ENCODE measurements at places on chromosomes 5 and 9.

GRCh38 chr5:166324372-166324771, 1967.1 kb upstream of the WWC1 start:
- DNase-seq, result no peak

DNA sequence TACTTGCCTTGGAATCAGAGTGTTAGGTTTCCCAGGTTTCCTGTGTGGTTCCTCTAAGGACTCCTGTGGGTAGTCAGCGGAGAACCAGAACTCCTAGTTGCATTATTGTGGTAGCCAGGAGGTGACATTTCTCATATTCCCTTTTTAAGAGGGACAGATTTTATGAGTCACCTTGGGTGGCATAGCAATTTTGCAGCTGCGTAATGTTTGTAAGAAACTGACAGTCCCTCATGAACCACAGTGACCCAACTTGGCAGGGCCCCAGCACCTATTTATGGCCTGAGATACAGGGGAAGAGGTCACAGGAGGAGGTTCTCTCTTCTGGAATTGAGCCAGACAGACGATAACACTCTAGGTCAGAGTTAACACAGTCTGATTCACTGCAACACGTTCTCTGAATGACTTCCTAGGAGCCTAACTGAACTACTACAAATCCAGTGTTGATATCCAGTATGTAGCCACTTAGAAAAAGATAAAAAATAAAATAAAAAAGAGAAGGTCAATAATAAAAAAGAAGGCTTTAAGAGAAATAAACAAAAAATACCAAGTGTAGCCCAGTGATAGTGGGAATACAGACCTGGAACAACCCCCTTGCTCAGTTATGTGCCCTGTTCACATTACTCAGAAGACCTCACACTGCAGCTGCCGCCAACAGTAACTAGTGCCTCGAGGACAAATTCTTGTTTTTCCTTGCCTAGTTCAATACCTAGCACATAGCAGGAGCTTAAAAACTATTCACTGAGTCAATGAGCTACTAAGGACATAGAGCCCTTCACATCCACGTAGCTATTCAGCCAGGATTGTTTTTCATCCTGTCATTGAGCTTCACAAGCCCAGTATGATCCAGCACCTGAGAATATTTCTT, 50.7 kb upstream of the VLDLR start:
- DNase-seq, result no peak

DNA sequence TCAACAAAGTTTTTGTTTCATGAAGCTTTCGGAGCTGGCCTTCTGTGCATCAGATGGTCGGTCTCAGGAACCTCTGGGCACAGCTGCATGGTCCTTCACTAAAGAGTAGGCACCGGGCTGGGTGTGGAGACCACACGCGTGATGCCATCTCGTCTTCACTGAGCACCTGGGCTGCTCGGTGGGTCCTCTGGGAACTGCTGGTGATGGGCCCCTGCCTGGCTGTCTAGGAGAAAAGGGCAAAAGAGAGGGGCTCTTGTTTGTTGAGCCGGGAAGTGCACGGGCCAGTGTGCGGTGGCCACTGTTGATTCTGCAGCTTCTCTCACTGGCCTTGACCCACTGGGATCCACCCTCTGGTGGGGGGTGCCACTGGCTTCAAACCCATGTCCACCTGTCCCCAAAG, 46.0 kb downstream of the COL5A1 start:
- no peak for DNase-seq

DNA sequence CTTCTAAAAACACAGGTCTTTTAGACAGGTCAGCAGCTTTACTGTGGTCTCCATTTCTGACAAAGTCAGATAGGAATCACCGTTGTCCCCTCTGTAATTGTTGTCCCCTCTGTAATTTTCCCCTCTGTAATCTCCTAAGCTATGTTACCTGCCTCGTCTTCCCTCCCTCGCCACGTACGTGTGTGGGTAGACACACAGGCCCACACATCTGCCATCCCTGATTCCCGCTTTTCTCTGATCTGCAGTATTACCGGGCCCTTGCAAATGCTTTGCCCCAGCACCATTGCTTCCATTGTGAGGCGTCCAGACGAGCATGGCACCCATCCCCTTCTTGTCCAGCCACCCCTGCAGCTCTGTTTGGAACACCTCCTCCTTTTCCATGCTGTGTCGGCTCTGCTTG, 45.0 kb upstream of the POMT1 start:
- no peak for DNase-seq

- no peak for DNase-seq
Observed at GRCh38 chr5:6729386-6730310, 16.4 kb downstream of the TENT4A start.

GRCh38 chr5:43190755-43191603, 1.0 kb upstream of the NIM1K start:
- DNase-seq, result no peak

DNA sequence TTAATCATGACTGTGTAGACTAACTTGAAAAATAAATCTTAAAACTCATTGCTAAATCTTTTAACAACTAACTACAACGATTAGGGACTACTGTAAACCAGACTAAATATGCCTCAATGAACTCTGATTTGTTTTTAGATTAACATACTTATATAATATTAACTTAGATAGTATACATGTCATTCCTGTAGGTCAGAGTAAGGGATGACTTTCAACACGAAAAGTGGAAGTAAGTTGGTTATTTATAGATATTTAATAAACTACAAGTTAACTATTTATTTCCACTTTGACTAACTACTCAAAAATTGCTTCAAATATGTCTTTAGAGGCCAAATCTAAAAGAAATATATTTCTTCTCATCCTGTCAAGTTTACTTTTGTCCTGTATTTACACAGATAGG, 795.6 kb downstream of the PTPRD start:
- no peak for DNase-seq

DNA sequence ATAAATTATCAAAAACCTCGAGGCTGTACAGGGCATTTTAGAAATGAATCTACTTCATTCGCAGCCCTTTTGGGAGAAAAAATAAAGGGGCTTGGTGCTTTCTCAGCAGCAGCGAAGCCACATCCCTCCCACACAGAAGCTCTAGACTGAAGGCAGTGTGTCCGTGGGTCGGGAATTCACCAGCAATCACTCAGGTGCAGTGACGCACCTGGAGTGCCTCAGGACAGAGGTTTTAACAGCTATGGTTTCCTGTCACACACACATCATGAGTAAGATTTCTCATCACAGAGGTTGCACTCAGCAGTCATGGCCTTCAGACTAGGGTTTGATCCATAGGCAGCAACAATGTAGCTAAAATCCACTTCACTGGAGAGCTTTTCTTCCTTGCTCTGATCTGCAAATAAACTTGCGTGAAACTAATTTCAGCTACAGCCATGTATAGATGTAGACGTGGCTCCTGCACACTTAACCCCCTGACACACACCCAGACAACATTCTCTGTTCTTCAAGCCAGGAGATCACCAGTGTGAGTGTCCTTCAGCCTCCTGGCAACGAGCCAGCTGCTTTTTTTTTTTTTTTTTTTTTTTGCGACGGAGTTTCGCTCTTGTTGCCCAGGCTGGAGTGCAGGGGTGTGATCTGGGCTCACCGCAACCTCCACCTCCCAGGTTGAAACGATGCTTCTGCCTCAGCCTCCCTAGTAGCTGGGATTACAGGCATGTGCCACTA, 34.8 kb downstream of the DYNC2I2 start:
- no peak for DNase-seq

- DNase-seq, result no peak
Observed at GRCh38 chr9:4840018-4840417, 47.3 kb downstream of the RCL1 start.

DNA sequence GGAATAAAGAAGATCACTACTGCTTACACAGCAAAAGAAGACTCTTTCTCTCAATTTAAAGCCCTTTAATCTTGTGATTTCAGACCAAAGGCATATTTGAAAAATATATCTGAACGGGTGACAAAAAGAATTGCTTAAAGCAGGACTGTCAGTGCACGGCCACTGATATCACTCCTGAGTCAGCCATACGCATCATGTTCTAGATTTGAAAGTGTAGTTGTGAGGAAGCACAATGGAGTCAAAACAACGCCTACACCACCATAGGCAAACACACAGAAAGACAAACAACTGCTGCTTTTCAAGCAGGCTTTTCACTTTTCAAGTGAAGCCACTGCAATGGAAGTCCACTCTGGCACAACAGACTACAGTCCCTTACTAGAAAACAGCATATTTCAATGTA, 141.7 kb downstream of the AUH start:
- no peak for DNase-seq

GRCh38 chr9:91680106-91680505, 256.5 kb upstream of the NFIL3 start:
- no peak for DNase-seq

GRCh38 chr9:5790923-5791322, 42.0 kb downstream of the ERMP1 start:
- DNase-seq, result no peak

GRCh38 chr5:150284311-150284710, 5.3 kb downstream of the CAMK2A start:
- DNase-seq, result no peak

DNA sequence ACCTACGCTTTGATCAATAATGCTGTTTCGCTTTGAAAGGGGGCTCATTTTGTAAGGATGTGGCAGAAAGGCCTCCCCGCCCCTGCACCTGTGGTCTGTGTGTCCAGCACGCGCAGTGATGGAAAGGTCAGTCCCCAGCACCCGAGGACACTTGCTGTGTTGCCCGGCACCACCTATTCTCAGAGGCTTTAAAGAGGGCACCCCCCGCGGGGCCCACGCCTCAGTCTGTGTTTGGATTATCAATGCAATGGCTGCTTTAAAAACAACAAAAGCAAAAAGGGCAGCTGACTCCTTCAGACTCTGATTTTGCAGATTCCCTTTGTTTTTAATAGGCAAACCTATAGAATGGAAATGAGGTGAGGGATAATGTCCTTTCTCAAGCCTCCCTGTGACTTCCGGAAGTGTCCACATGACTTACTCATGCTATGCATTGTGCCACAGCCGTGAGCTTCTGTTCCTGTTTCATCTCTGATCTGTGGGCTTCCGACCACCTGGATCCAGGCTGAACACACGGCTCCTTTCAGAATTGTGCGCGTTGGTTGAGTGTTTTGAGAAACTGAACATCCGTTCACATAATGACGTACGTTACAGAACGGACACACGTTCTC, 416.2 kb downstream of the IRX2 start:
- DNase-seq, result no peak

- DNase-seq, result no peak
Observed at GRCh38 chr9:78463750-78464149, 166.8 kb downstream of the PSAT1 start.
